ENCODE measurements at places on chromosomes 12 and 14. TPM values are rescaled to one million over a fixed set of nuclear protein-coding genes. Genes with fewer than 3 reads are reported as not detected.

Gene KRT8
- 719 TPM for total RNA-seq

Gene BHLHE41
- total RNA-seq = 81.0 TPM

Gene CLEC2D
- total RNA-seq = 3.3 TPM

Gene MANSC1
- total RNA-seq = 3.1 TPM

Gene TMEM179
- total RNA-seq = not detected

Gene MYH6
- not detected for total RNA-seq

Gene CD69
- total RNA-seq = 0.75 TPM

Gene SPX
- not detected for total RNA-seq

Measured in PC-3 (cell line).